ENCODE measurements at places on chromosomes 3 and 15.

- no peak for DNase-seq
Observed at GRCh38 chr3:186880406-186880805, 37.9 kb downstream of the ADIPOQ start.

DNA sequence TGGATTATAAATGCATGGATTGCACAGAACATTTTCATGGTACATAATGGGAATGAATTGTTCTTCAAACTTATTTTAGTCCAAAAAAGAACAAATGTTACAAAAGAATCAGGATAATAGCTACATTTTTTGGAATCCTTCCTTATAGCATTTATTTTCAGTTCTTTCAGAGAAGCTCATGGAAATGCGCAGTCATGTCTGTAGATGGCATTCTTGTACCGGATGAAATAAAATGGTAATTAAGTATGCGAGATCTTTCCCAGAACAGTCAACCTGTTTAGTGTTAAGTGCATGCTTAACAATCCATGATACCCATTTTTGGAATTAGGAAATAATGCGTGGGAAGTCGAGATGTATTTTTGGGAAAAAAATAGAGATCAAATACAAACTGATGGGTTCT, 38.2 kb upstream of the GOLGA8B start:
- no peak for DNase-seq

DNA sequence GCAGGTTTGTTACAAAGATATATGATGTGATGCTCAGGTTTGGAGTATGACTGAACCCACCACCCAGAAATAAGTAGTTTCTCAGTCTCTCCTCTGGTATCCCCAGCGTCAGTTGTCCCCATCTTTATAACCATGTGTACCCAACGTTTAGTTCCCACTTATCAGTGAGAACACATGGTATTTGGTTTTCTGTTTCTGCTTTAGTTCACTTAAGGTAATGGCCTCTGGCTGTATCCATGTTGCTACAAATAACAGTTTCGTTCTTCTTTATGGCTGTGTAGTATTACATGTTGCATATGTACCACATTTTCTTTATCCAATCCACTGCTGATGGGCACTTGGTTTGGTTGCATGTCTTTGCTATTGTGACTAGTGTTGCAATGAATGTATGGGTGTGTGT, 132.3 kb downstream of the LMLN start:
- no peak for DNase-seq

- DNase-seq: no peak
Observed at GRCh38 chr3:187064210-187065115, 74.8 kb downstream of the RPL39L start.

- no peak for DNase-seq
Observed at GRCh38 chr3:94269763-94270162, 206.9 kb downstream of the NSUN3 start.

GRCh38 chr3:188956839-188957489, 214.8 kb upstream of the TPRG1 start:
- no peak for DNase-seq

DNA sequence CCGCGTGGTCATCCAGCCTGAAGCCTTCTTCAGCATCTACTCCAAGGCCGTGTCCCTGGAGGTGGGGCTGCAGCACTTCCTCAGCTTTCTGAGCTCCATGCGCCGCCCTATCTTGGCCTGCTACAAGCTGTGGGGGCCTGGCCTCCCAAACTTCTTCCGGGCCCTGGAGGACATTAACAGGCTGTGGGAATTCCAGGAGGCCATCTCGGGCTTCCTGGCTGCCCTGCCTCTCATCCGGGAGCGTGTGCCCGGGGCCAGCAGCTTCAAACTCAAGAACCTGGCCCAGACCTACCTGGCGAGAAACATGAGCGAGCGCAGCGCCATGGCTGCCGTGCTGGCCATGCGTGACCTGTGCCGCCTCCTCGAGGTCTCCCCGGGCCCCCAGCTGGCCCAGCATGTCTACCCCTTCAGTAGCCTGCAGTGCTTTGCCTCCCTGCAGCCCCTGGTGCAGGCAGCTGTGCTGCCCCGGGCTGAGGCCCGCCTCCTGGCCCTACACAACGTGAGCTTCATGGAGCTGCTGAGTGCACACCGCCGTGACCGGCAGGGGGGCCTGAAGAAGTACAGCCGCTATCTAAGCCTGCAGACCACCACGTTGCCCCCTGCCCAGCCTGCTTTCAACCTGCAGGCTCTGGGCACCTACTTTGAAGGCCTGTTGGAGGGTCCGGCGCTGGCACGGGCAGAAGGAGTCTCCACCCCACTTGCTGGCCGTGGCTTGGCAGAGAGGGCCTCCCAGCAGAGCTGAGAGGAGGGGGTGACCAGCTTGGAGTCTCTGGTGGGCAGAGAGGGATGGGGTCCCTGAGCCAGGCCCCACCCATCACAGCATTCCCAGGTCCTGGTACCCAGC, 37.9 kb downstream of the GOLGA6A start:
- DNase-seq: no peak

DNA sequence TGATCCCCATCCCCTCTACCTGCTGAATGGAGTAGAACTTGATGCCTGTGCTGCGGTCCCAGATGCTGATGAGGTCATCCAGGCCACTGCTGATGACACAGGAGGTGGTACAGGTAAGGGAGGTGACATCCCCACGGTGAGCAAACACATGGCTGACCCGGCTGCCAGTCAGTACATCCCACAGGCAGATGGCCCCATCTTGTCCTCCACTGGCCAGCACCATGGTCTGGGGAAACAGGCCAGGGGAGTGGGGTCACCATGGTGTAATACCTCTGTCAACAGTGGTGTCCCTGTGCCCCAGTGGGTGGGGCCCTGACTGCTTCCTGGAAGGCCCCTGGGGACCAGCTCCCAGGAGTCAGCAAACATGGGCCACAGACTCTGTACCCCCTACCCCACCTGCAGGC, 33.3 kb downstream of the PTPN23 start:
- DNase-seq: no peak

- no peak for DNase-seq
Observed at GRCh38 chr3:150727653-150728502, 24.2 kb upstream of the ERICH6 start.

DNA sequence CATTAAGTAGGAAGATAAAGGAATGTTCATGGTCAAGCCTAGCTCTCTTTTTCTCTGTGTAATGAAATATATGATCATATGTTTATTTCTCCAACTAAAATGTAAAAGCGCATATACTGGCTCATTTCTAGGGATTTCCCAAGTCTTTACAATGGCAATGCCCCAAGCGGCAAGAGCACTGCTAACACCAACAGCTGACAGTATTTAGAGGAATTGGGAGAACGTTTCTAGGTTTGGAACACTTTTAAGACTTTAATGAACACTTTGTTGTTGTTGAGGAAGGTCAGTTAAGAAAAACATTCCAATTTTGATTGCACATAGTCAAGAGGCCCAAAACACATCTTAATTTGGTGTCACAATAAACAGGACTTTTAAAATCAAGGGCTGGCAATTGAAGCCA, 132.7 kb downstream of the ATP8B4 start:
- DNase-seq: no peak

GRCh38 chr3:183259621-183260020, 6.6 kb downstream of the B3GNT5 start:
- DNase-seq: no peak

- DNase-seq: no peak
Observed at GRCh38 chr3:187247398-187247797, 44.1 kb downstream of the MASP1 start.

GRCh38 chr3:58874248-58874741, 175.5 kb downstream of the CFAP20DC start:
- no peak for DNase-seq

DNA sequence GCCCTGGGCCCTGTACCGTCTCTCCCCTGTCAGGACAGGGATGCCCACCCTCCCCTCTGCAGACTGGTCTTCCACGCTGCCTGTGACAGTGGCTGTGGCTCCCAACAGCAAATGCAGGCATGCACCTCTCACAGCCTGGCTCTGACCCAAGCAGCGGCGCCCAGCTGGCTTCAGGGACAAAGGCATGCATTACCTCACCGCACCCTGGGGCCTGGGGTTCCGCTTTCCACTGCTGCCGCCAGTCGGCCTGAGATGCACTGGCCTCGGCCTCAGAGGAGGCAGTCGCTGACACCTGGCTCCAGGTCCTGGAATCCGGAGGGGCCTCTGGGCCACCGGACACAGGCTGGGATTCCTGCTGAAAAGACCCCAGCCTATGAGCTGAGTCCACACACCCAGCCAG, 70.3 kb downstream of the SCN5A start:
- no peak for DNase-seq

DNA sequence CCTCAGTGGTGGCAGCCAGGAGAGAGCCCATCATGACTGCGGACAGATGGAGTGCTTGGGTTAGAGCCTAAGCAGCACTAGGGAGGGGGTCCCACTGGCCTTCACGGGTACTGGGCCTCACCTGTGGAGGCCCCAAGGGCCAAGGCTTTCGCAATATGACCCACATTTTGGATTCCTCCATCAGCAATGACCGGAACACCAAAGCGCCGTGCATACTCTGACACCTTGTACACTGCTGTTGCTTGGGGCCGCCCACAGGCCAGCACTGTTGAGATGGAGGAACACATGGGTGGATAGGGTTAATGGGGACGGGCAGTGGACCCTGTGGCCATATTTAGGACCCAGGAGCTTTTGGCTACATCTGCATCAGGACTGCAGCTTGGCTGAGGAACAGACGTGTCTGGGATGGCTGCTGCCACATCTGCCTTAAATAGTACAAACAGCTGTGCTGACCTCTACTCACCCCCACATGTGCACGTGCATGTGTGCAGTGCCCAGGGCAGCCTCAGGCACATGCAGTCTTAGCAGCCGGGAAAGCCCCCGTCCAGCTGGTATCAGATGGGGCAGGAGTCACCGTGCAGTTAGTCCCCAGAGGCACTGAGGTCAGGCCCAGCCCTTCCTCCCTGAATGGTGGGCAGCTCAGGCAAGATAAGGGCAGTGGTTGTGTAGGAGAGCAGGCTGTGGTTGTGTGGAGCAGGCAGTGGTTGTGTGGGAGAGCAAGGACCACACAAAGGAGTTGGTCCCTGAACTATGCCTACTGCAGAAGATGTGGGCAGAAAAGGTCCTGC, 3.3 kb downstream of the NDUFAF3 start:
- no peak for DNase-seq

GRCh38 chr3:36362216-36362615, 18.1 kb upstream of the STAC start:
- DNase-seq: no peak

DNA sequence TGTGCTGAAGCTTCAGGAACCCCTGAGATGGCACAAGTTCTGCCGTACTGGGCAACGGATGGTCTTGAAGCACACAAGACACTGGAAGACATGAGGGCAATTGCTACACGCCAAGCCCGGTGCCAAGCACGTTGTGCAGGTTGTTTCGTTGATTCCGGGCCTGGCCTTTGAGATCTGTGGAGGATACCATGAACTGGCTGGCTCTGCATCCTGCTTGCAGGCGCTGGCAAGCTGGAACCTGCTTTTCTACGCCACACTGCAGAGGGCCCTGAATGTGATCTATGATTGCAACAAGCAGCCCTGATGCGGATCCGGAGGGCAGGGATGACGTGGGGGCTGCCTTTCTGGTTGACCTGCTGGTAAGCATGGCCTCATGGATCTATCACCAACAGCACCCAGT, 262.5 kb upstream of the ATP10A start:
- no peak for DNase-seq

DNA sequence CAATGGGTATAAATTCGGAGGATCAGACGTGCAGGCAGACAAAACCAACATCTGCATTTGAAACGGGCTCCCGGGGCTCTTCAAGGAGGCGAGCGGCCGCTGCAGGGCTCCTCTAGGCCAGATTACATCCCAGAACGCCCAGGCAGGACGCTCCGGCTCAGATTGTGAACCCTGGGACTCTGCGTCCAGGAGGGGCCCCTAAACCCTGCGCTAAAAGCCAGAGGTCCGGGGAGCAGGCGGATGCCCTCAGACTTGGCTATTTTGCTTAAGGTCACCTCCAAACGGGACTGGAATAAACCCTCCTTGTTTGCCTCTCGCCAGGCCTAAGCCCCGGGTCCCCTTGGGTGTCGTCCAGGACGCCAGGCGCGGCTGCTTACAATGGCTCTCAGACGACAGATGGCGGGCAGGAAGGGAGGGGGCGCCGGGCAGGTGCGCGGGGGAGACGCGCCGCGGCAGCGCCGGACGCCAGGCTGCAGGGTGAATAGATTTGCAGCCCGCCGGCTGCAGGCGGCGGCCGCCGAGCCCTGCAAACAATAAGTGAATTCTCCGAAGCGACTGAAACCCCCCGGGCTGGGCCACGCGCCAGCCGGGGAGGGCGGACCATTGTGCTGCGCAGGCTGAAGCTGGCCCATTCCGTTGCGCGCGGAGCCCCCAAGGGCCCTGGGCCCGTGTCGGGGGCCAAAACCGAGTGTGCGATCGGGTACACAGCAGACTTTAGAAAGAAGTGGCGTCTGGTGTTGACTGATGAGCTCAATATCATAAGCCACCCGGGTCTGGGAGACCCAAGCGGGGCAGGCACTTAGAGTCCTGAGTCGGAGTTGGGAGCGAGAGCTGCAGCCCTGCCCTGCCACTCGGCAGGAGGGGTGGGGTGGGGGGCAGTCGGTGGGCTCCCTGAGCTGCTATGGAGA, 32.3 kb upstream of the AMOTL2 start:
- no peak for DNase-seq

DNA sequence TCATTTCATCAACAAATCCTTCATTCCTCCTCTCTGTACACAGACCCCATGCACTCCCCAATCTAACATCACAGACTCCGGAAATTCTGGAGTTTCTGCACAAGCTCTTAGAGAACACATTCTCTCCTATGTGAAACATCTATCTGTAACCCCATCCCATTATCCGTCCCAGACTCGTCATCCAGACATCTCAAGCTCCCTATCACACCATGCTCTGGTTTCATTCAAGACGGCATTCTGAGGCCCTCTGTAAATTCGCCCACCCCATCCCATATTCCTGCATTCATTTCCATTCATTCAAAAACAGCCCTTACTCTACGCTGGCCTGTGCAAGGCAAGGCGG, 575 bp downstream of the LEO1 start:
- DNase-seq: no peak

DNA sequence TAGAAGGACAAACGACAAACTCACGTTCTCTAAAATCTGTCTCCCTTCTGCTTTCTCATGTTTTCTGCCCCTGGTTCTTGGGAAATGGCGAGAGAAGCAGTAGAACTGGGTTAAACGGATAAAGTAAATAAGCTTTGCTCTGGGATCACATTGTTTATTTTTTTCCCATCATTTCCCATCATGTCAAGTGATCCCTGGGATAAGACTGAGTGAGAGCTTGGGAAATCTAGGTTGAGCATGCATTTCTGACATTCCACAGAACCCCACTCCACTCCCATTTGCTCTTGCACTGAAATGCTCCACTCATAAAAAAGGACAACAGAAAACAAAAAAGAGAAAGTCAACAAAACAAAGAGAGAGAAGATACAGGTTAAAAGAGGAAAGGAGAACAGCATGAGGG, 69.1 kb downstream of the SEMA6D start:
- DNase-seq: no peak

- no peak for DNase-seq
Observed at GRCh38 chr15:43286074-43286473, 19.3 kb upstream of the TGM5 start.

Data from AG04450 (cell line).